ENCODE measurements at places on chromosomes 4 and X. TPM values are rescaled to one million over a fixed set of nuclear protein-coding genes. Genes with fewer than 3 reads are reported as not detected.

Gene RAB9B
- total RNA-seq = 0.89 TPM

Gene AMTN
- total RNA-seq = not detected

Gene STBD1
- total RNA-seq = 6.7 TPM

Gene GPR50
- not detected for total RNA-seq

Measured in GM23248 (cell line).